ENCODE measurements at places on chromosomes 5 and 9.

DNA sequence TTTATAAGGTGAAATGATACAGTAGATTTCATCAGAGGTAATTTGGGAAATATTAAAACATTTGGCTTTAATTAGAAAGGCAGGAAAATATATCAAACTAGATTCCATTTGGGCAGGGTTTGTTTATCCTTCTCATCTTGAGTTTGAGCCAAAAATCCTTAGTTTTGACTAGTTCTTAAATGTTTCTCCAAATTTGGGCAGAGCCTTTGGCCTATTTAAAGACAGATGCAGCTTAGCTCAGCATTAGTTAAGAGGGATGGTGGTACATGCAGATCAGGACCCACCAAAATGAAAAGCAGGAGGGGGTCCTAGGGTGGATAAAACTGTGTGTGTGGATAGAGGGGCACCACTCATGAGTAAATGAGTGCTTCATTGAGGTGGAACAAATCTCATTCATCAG, 20.3 kb upstream of the ARRDC3 start:
- DNase-seq: no peak

GRCh38 chr9:134369416-134370212, 43.4 kb downstream of the RXRA start:
- no peak for DNase-seq

- no peak for DNase-seq
Measured at GRCh38 chr5:148922606-148923005, 96.2 kb downstream of the ADRB2 start.

GRCh38 chr5:150431574-150431973, 18.0 kb downstream of the RPS14 start:
- DNase-seq: no peak

DNA sequence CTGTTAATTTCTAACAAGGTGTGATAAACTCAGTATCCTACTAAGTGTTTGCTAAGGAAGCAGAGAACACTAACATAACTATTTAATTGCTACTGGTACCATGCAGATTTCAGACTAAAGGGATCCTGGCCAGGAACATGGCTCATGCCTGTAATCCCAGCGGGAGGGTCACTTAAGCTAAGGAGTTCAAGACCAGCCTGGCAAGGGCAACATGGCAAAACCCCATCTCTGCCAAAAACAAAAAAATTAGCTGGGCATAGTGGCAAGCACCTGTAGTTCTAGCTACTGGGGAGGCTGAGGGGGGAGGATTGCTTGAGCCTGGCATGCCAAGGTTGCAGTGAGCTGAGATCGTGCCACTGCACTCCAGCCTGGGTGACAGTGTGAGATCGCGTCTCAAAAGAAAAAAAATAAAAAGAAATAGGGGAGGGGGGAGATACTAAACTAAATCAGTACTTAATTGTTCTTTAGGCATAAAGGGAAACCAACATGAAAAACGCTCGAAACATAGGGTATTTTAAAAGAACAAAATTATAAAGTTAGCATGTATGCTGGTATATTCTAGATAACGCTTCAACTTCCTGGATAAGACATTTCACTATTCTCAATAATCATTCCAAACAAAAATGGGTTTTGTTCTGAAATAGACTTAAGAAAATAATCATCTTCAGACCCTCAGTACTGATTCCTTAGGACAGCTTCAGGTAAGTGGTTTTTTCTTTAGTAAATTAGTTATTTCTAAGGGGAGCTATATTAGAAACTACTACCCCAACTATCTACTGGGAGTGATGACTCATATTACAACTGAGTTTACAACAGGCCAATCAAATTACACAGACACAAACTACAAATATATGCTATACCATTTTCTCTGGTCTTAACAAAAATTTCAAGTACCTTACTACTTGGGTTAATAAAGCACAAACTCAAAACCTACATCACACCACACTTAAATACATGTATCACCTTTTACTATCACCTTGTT, 3.5 kb downstream of the PANK3 start:
- DNase-seq: no peak

DNA sequence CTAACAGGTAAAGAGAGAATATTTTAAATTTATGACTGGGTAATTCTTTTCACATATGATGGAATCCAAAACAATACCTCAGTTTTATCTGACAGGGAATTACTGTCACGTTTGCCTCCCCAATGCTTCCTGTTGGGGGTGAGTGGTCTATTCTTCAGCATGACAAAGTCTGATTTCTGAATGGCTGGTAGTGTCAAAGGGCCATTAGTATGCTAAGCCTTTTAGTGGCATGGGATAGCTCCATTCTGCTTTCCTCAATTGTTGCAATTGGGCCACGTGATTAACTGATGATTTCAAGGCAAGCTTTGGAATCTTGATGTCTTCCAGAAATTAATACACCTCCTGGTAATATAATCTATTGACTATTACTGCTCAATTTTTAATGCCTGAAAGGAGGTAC, 14.7 kb upstream of the NDUFS4 start:
- no peak for DNase-seq

GRCh38 chr5:33892620-33893137, 889 bp upstream of the ADAMTS12 start:
- DNase-seq: no peak

DNA sequence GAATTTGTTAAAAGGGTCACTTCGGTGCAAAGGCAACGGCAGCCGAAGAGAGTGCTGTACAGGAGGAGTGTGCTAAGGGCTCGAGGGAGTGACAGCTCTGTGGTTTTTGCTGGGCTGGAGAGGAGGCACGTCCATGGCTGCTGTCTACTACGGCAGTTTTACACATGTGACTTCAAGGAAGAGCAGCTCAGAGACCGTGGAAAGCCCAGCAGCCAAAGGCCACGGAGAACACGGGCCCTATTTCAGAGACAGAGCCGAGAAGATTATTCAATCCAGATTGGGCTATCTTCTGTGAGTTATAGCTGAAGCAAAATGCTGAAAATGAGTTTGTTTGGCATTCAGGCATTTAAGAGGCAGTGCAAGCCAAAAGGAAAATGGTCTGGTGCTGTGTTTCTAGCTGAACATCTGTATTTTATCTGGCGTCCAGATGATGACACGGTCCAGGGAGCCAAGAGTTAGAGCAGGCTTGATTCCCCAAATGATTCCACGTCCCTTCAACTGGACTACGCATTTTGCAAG, 96.4 kb downstream of the RFK start:
- DNase-seq: no peak

DNA sequence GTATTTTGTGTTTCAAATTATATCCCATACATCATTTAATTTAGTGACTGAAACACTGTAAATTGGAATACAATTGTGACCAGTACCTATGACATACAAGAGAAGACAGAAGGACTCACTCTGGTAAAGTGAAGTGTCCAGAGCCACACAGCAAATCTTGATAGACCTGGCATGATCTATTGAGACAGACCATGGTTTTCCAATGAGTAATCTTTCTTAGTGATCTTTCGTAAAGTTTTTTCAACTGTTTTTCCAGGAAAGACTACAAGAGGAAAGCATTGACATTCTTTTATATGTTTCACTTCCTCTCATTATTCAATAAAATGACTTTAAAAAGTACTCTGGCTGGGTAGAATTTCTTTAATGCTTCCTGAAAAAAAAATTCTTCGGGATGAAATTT, 43.3 kb upstream of the ALDH1A1 start:
- no peak for DNase-seq

DNA sequence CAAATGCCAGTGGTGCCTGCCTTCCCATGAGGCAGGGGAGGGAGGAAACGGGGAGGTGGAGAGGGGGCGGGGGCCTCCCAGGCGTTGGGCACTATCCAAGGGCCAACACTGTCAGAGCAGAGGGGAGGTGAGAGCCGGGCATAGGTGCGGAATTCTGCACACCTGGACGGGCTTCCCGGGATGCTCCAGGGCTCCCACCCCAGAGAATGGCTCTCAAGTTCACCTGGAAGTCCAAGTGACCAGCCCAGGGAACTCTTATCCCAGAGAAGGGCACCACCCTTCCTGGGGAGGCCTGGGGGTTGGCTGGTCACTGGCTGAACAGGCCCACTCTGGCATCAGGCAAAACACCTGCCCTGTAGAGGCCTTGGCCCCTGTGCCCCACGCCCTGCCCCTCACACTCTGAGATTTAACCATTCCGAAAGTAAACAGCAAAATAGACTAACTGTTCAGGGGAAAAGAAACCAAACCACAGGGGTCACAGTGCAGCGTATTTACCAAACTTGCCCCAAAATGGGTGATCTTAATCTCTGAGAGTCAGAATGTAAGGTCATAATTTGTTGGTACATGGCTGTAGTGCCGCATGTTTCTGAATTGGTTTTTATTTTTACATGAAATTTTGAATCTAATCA, 2.7 kb downstream of the CSF2 start:
- no peak for DNase-seq

GRCh38 chr5:56415356-56415765, 182.2 kb upstream of the ANKRD55 start:
- no peak for DNase-seq

DNA sequence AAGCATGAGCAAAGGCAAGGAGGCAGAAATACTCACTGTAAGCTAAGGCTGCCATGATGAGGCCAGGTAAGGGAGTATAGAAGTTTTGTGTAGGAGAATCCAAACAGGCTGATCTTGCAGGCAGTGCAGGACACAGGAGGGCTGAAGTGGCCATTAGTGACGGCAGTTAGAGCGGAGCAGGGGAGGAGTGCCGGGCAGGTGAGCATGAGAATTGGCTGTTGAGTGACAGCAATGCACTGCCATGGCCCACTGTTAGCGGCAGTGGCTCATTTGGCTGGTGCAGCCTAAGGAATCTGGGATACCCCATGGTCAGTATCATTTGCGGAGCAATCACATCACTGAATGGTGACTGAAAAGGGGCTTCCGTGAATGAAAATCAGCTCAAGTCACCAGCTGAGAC, 22.8 kb downstream of the RGS3 start:
- no peak for DNase-seq

DNA sequence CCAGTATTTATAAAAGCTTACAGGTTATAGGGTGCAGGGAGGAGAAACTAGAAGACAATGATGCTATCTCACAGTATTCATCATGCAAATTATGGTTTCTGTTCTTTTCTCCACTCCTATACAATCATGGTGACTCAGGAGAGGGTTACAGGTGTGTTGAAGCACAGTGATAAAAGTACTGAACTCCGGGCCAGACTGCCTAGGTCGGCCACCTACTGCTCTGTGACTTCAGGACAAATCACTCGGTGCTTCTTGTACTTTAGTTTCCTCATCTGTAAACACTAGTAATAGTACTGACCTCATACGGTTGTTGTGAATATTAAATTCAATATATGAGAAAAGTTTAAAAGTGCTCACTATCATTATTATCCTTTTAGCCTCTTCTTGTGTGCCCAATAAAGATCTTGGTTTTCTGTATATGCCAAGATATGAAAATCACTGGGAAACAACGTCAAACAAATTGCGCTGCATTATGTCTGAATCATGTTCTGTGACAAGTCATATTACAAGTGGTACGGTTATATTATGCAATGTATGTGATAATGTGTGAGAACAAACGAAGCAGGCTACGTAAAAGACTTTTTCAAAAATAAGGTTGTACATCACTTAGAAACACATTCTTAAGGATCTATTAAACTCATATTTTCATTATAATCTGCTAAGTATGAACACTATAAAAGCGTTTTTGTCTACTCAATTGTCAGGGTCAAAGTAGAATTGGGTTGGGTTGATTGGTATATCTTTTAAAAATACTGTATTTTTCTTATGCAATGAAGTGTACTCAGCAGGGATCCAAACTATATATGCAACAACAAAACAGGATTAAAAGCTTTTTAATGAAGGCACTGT, 153.3 kb downstream of the EFNA5 start:
- no peak for DNase-seq

DNA sequence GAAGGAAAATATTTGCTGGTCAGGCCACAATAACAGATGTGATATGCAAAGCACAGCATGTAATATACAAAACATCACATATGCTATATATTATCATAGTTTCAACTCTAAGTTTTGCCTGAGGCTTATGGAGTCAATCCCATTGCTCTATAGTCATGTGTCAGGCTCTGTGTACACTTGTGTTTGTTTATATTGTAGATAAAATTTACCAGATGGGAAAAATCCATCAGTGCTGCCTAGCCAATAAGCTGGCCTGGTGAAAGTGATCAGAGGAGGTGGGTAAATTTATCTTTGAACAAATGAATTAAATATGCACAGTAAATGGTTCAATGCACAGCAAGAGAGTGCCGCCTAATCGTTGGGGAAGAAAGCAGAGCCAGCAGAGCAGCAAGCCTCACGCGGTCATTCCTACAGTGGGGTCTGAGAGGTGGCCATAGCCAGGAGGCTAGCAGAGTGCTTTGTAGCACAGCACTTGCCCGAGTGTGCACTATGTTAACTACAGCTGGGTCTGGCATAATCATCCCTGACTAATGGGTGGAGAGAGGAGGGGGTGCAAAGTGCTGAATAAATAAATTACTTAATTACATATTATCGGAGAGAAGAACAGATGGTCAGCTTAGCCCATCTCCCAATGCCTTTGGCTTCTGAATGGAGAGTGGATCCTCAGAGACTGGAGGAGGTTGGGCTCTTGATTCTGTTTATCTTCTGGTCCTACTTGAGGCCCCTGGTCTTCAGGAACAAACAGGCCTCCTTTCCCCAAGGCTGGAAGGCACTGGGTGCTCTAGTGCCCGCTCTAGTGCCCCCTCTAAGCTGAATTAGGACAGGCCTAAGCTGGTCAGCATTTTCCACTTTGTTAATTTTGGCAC, 153.5 kb downstream of the MAT2B start:
- DNase-seq: no peak

DNA sequence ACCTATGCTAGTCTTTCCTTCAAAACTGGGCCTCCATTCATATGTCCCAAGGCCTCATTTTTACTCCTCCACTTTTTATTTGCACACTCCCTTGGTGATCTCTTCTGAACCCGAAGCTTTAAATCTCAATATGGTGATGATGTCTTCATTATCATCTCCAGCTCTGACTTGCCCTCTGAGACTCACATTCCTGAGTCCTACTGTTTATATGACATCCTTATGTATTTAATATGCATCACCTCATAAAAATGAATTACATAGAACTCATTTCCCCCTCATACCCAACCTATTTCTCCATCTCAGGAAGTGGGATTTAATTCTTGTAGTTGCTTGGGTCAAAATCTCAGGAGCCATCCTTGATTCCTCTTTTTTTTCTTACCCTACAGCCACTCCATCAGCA, 473.0 kb downstream of the EBF1 start:
- no peak for DNase-seq

DNA sequence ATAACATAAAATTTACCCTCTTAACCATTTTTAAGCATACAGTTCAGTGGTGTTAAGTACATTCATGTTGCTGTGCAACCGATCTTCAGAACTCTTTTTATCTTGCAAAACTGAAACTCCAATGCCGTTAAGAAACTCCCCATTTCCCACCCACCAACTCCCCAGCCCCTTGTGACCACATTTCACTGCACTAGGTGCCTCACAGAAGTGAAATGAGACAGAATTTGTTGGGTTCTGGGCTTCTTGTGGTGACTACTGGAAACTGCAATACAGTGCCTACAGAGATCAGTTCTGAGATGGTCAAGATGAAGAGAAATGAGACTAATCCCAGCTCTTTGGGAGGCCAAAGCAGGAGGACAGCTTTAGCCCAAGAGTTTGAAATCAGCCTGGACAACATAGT, 202.1 kb upstream of the SLC30A5 start:
- DNase-seq: no peak

DNA sequence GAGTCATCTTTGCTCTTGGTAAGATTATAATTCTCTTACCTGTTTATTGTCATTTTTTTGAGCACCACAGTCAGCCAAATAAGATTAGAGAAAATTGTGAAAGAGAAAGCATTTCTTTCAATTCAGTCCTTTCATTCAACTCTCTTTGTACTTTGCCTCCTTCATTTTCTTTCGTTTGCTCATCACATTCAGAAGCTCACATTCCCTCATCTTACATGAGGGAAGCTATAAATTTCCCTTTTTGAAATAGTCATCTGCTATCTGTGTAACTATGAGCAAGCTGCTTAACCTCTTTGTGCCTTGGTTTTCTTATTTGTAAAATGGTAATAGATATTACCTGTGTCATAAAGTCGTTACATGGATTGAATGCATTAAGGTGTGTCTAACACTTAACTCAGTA, 41.4 kb downstream of the PAM start:
- no peak for DNase-seq

Data from stimulated activated CD8-positive, alpha-beta memory T cell treated with anti-CD3 and anti-CD28 coated beads, Interleukin-7, amount 100 ng/mL, for 4 hours (primary cell).